ENCODE measurements at places on chromosomes 1 and 21.
A peak's percentile ranks its signal among the peaks of the same experiment; 100 is the strongest.

- DNase-seq: no peak
Measured at GRCh38 chr1:234505769-234506102, 26.8 kb upstream of the TARBP1 start.

GRCh38 chr1:16181887-16182719 lies 26.2 kb upstream of the EPHA2 start:
- peak; percentile 91 for DNase-seq

DNA sequence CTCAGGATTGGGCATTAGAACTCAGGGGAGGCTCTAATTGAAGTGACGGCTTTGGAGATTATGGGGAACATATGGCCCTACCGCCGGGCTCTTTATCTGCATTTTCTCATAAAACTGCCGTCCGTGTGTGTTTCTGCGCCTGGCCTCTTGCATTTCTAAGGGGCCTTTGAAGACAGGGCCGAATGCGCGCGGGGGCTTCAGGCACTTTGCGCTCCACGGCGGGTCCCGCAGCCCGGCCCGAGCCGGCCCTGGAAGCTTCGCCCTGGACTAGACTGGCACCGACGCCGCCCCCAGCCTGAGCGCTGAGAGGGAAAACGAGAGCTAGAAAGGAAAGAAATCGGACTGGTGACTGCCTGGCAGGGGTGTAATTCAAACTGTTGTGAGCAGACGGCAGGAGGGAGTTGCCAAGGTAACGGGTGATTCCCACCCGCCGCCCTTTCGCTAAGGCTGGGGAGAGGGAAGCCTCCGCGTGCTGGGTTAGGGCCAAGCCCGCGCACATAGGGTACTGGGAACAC lies 120.7 kb downstream of the LMX1A start:
- DNase-seq: no peak

GRCh38 chr21:35127851-35128250 lies 78.7 kb upstream of the RUNX1 start:
- DNase-seq: no peak

- no peak for DNase-seq
Measured at GRCh38 chr1:57319165-57319564, 104.7 kb downstream of the DAB1 start.
